Activated CD4-positive, CD25-positive, alpha-beta regulatory T cell treated with anti-CD3 and anti-CD28 coated beads, Interleukin-2, amount 50 U/mL, for 16 hours (primary cell): ENCODE measurements at places on chromosomes 6 and 20.

GRCh38 chr6:164308339-164308738 lies 893.8 kb downstream of the QKI start:
- no peak for DNase-seq

- no peak for DNase-seq
These were observed 22.2 kb downstream of the HLA-A start for GRCh38 chr6:29964518-29964886.

DNA sequence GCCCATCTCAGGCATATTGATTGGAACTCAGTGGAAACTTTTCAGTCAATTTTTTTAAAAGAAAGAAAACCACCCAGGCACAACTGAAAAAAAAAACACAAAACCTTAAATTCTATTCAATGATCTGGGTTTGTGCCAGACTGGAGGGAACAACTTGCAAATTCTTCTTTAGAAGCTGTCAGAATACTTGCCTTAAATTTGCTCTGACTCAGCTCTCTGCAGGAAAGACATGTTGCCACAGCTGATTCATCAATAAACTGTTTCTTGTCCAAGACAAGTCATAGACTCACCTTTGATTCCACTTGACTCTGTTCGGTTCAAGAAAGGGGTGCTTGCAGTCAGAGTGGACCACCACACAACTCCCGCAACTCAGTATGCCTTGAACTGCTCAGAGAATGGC lies 117.8 kb upstream of the F13A1 start:
- no peak for DNase-seq

DNA sequence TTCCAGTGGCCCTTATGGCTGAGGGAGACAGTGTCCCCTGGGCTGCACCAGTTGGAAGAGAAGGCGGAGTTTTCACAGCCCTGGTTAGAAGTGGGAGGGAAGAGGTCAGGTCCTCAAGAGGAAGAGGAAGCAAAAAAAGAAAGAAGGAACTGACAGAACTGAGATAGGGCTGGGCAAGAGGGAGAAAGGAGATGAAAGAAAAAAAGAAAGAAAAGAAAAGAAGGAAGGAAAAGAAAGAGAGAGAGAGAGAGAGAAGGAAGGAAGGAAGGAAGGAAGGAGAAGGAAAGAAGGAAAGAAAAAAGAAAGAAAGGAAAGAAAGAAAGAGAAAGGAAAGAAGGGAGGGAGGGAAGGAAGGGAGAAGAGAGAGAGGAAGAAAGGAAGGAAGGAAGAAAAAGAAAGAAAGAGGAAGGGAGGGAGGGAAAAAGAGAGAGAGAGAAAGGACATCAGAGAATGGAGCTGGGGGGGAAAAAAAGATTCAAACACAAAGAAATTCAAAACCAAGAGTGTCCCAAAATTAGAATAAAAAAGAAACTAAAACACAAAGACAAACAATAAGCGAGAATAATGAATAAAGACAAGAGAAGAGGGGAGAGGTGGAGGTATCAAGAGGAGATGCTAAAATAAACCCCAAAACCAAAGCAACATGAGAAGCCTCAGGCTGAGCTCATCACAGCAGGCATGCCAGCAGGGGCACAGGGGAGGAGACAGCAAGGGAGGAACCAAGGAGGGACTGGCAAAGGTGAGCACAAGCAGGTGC lies 5.3 kb upstream of the FUCA2 start:
- no peak for DNase-seq

DNA sequence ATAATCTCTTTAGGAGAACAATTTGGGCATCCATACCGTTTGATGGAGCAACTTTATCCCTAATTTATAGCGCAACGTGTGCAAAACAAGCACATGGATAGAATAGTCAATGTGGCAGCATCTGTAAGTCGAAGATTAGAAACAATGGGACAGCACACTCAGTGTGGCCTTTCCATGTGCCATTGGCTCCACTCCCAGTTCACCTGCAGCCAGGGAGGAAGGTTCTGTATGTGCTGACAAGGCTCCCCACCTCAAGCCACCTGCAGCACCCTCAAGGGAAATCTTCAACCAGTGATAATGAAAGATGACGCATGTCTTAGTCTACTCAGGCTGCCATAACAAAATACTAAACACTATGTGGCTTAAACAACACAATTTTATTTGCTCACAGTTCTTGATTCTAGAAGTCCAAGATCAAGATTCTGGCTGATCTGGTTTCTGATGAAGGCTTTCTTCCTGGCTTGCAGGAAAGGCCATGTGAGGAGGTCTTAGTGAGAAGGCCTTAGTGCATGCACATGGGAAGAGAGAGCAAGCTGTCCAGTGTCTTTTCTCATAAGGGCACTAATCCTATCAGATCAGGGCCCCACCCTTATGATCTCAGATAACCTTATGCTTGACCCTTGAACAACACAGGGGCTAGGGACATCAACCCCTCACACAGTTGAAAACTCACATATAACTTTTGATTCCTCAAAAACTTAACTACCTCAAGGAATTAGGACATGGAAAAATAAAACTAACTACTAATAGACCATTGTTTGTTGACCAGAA lies 34.9 kb upstream of the SHLD1 start:
- DNase-seq = no peak

DNA sequence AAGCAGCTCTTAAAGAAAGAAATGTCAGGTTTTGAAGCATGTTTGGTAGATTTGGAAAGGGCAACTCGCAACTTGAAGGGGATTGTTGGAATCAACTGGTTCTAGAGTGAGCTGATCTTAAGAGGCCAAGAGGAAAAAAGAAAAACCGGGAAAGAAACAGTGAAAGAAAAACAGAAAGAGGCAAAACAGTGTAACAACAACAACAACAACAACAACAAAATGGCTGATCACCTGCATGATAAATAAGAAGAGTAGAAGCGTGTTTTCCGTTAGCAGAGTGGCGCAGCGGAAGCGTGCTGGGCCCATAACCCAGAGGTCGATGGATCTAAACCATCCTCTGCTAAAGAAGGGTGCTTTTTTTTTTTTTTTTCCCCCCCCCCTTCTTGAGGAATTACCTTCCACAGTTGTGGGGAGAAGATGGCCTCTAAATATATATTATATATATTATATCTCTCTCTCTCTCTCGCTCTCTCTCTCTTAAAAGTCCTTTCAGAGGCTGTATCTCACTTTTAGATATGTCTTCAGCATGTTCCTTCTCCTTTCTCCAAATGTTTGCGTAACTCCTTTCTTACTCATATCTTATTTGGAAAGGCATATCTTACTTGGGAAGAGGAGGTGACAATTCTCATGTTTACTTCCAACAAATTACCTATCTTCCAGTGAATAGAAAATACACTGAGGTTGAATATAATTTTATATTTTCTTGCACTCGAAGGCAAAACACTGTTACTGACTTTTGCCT lies 134.4 kb downstream of the OR2B2 start:
- DNase-seq = no peak

- peak; percentile 71 for DNase-seq
These were observed 5.1 kb downstream of the DEF6 start for GRCh38 chr6:35302604-35303241.

DNA sequence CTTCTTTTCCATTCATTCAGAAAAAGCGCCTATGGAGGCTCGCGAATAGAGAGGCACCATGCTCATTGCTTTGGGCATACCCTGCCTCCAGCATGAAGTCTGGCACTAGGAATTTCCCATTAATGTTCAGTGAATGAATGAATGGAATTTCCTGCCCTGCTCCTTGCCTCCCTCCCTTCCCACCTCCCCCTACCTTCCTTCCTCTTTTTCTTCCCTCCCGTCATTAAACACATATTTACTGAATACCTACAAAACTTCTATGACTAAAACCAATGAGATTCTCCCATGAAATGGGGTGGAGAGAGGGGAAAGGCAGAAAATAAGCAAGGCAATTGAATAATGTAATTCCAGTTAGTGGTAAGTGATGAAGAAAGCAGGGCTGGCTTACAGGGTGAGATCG lies 213.8 kb upstream of the AGPAT4 start:
- DNase-seq = no peak

DNA sequence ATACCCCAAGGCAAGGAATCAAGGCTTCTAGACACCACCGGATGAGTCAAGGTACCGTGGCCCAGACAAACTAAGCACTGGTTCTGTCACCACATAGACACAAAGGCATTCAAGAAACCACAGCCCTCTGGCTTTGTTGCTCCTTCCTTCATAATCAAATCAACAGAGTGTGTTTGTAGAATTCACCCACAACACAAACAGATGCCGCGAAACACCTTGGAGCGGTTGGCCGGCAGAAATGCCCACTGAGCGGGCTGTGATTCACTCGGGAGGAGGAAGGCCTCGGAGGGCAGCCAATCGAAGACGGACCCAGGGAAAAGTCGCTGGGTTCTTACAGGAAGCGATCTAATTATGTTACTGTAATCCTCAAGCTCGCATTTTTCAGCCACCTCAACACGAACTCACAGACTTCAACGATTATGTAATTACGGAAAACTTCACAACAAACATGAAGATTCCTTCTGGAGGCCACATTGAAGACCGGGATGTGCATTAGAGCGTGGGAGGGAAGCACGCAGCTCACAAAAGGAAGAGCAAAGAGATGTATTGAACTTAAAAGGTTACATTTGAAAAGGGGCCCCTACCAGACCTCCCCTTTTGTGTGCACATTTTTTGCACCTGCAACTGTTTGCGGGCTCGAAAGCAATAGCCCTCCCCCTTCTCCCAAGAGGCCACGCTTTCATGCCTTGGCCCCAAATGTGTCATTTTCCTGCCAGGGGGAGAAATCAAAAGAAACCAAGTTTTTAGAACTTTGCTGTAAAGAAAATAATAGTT lies 184.7 kb upstream of the PREP start:
- DNase-seq = no peak

- no peak for DNase-seq
These were observed 43.4 kb downstream of the TRAF3IP2 start for GRCh38 chr6:111562246-111562645.

GRCh38 chr20:39888310-39888709 lies 800.7 kb downstream of the MAFB start:
- no peak for DNase-seq

DNA sequence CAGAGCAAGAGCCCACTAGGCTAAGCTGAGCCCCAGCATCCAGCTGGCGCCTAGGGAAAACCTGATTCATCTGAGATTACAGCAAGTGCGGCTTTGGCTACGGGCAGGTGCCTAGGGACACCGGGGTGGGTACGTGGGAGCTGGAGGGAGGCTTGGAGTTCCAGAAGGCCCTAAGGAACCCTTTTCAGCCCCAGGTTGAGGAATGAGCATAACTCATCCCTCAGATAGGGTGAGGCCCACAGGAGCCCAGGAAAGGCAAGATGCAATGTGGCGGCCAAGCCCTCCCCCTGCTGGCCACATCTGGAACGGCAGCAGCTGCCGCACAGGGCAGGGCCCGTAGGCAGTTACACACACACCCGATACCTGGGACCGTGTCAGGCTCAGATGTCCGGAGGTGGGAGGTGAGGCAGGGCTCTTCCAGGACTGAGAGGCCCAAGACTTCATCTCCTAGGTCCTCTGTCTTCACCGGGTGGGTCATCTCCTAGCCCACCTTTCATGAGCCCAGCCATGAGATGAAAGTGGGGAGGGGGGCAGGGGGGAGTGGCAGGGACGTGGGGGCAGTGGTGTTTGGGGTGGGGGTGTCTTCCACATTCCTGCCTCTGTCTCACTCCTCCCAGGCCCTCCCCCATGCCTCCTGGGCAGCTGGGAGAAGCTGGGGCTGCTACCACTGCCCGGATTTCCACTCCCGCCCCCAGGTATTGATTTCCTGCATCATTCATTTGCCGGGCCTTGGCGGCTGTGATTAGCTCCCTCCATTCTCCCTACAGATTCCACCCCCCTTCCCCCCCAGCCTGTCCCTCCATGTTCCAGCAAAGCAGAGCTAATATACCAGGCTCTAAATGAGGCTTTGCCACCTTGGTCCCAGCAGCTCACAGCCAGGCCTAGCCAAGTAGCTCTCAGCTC lies 5.5 kb downstream of the MDGA1 start:
- DNase-seq = peak; percentile 66

DNA sequence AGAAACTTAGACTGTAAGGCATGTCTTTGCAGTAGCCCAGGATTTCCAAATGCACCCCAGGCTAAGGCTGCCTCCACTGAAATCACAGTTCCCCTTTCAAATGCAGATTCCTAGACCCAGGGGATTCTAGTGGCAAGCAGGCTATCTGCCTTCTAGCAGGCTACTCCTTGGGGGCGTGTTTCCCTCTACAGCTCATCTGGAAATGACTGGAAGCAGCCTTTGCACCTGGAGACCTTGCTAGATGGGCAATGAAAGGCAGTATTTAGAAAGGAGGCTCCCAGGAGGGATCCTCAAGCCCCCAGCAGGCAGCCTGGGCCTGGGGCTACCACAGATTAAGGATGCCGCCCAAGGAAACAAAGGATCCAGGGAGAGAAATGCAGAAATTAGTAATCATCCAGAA lies 26.0 kb upstream of the SYNDIG1 start:
- DNase-seq = no peak

DNA sequence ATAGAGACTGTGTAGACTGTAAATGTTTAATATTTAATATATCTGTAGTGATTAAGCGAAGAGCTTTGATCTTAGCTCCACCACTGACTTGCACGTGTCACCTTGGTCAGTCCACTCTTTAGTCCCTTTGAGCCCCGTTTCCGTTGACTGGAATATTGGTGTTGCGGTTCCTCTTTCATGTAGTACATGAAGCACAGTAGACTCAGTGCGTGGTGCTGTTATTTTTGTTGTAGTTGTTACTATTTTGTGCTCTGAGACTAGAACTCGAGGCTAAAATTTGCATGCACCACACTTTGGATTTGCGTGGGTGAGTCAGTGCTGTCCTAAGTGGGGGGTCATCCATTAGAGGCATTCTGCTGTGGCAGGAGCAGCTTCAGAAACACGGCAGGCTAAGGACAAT lies 291.4 kb downstream of the QKI start:
- no peak for DNase-seq

GRCh38 chr6:149311293-149311692 lies 6.2 kb upstream of the TAB2 start:
- DNase-seq = no peak

- DNase-seq = no peak
These were observed 58.4 kb downstream of the SYTL3 start for GRCh38 chr6:158708239-158708638.

DNA sequence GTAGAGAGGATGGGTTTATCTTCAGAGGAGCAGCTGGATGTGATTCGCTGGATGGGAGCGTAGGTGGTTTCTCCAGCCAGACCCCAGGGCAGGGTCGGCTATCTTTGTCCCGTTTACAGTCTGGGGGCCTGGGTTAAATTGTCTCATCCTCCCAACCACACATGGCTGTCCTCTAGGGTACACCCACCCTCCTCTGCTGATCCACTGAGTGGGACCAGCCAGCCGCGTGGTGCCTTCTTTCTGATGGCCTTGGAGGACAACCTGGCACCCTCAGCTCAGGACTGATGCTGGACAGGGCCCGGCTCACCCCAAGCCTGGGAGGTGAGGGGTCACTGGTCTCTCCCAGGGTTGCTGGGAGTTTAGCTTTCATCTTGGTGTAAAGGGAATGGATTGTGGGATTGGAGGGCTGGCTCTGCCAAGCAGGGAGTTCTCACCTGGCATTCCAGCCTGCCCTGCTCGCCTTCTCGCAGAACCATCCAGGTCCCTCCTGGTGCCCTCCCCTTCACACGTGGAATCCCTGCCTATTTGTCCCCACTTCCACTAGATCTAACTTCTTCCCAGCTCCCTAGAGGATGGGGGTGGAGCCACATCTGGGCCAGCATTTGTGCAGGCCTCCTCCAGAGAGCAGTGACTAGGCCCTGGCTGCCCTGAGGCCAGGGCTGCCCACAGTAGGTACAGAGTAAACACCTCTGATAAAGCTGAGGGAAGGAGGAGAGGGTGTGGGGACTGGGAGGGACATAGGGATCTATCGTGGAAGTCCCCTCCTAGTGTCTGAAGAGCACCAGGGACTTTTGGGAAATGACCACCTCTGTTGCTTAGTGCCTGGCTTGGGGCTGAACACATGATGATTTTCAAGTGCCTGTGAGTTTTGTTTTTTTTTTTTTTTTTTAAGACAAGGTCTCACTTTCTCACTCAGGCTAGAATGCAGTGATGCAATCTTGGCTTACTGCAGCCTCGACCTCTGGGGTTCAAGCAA lies 1.6 kb downstream of the ITPR3 start:
- DNase-seq = no peak

- no peak for DNase-seq
These were observed 5.3 kb upstream of the GUCA1B start for GRCh38 chr6:42200035-42200434.
